Naive thymus-derived CD8-positive, alpha-beta T cell (primary cell): ENCODE measurements at places on chromosomes 5 and 9. TPM values are rescaled to one million over a fixed set of nuclear protein-coding genes. Genes with fewer than 3 reads are reported as not detected.

DNA sequence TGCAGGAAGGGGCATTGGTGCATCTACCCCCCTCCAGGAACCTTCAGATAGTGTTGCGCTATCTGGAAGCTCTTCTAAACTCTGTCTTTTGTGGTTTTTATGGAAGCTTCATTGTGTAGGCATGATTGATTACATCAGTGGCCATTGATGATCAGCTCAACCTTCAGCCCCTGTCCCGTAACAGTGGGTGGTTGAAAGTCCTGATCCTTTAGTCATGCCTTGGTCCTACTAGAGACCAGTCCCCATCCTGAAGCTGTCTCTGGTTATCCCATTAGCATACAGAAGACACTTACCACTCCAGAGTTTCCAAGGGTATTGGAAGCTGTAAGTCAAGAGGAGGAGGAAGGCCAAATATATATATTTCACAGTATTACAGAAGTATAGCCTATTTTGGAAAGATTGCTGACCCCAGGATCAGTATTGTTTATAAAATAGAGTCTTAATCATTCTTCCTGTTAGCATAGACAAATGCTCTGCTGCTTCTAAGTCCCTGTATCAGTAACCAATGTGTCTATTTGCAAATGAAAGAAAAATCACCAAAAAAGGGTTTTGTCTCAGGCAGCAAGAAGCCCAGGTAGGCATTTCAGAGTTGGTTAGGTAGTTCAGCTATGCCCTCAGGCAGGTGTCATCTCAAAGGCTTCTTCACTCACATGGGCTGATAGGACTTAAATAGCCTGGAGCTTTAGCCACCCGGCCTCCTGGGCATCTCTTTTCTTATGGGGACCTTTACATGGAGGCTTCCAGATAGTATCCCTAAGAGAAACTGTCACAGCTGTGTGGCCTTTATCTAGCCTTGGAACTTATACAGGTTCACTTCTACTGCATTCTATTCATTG lies 41.6 kb downstream of the SPIN1 start:
- H3K4me1 ChIP-seq, result peaks cover 7% of the 10 kb centered on the region
- H3K4me3 ChIP-seq, result no peak overlapping the region
- no peak overlapping the region for H3K27ac ChIP-seq

GRCh38 chr5:142293486-142293885 lies 31.3 kb downstream of the SPRY4 start:
- no peak overlapping the region for H3K4me3 ChIP-seq
- no peak overlapping the region for H3K27ac ChIP-seq
- no peak for DNase-seq

GRCh38 chr9:120926397-120926928 lies at the start of gene TRAF1:
Gene TRAF1, minus strand, starts transcription at chr9:120926796. Its CDS starts 721 bp downstream, at chr9:120926075.
- DNase-seq, result peak; percentile 49
- H3K27me3 ChIP-seq, result no peaks in the 10 kb centered on the region
- H3K4me1 ChIP-seq, result peaks cover 88% of the 10 kb centered on the region
- H3K27ac ChIP-seq, result peak within 1 kb of the TSS; percentile 97

Gene NXNL2
- total RNA-seq, result not detected

Gene LRRC14B
- total RNA-seq, result not detected

Gene ARL14EPL
- total RNA-seq, result not detected
